HS-27A (cell line): ENCODE measurements at places on chromosomes 1 and 21.

GRCh38 chr1:33965086-33965485 lies 101.2 kb downstream of the HMGB4 start:
- no peak for DNase-seq

DNA sequence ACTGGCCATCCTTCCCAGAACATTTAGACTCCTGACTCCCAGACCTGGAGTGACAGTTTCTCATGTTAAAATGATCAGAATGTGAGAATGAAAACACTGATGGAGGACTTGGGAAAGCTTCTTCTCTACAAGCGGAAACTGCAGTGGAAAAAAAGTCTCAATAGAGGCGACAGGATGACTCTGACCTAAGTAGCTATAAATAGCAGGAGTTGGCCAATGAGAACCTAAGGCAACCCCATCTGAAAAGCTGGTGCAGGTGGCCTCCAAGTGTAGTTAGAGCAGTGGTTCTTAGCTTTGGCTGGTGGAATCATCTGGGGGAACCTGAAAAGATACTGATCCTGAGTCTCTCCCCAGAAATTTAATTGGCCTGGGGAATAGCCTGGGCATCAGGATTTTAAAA lies 44.2 kb upstream of the EXOSC10 start:
- DNase-seq: no peak

DNA sequence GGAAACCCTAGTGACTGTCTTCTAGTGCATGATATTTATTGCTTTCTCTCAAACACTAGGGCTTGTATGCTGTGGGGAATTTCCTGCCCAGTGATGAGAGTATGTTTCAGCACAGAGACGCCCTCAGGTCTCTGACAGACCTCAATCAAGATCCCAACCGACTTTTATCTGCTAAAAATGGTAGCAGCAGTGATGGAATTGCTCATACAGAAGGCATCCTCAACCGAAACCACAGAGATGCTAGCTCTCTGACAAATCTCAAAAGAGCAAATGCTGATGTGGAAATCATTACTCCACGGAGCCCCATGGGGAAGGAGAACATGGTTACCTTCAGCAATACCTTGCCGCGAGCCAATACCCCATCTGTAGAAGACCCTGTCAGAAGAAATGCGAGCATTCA lies 41.3 kb downstream of the PLPPR4 start:
- DNase-seq: peak; percentile 64

DNA sequence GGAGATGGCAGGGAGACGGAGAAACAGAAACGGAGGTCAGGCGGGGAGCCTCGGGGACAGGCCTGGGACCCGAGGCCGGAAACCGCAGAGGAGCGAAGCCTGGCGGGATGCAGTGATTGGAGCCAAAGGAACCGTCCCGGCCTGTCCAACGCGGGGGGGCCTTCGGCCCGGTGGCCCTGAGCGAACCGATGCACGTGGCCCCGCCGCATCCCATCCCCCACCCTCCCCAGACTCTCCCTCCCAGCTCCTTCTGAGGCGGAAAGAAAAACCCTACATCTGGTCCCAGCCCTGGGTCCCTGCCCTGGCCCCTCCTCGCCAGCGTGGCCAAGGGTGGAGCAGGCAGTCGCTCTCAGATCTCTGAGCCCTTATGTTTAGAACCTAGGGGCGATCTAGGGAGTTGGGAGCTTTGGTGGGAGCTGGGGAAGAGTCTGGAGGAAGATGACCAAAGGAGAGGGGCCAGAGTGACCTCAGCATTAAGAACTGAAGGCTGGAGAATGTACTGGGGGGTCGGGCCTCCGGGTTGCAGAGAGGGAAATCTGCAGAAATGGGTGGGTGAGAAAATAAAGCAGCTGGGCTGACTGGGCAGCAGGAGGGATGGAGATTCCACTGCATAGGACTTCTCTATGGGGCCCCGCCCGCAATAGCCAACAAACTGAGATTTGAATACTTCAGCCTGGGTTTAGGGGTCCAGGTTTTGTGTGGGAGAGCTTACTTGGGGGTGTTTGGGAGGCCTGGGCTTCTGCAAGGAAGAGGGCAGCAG lies 1.5 kb upstream of the CRABP2 start:
- DNase-seq: no peak

DNA sequence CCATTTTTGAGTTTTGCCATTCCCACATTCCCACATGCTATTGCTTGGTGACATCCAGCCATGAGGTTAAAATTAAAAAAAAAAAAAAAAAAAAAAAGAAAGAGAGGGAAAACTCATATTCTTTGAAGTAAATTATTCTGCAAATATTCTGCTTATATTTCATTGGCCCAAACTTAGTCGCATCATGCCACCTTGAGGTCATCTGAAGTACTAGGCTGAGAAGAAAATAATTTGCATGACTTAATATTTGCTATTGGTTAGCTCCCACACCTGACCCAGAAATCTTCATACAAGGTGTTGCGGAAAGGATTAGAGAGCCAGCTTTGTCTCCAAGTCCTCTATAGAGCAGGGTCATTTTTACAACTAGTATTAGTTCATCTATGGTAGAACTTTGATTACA lies 2206.0 kb downstream of the MRPL39 start:
- no peak for DNase-seq

DNA sequence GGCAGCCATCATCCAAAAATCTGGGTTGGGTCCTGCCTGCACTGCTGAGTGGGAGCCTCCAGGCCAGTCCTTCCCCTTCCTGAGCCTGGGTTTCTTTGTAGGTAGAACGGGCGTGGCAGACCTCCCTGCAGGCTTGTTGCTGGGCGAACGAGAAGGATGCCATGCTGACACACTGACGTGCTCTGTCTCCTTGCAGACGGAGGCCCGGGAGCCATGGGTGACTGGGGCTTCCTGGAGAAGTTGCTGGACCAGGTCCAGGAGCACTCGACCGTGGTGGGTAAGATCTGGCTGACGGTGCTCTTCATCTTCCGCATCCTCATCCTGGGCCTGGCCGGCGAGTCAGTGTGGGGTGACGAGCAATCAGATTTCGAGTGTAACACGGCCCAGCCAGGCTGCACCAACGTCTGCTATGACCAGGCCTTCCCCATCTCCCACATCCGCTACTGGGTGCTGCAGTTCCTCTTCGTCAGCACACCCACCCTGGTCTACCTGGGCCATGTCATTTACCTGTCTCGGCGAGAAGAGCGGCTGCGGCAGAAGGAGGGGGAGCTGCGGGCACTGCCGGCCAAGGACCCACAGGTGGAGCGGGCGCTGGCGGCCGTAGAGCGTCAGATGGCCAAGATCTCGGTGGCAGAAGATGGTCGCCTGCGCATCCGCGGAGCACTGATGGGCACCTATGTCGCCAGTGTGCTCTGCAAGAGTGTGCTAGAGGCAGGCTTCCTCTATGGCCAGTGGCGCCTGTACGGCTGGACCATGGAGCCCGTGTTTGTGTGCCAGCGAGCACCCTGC lies 1.4 kb downstream of the GJA4 start:
- DNase-seq: no peak
